ENCODE measurements at places on chromosomes 11 and 22. TPM values are rescaled to one million over a fixed set of nuclear protein-coding genes. Genes with fewer than 3 reads are reported as not detected.

The APIP gene
- total RNA-seq, result 17.3 TPM

GRCh38 chr11:73386546-73386945 is 10.3 kb downstream of the RELT start:
- no peaks in the 10 kb centered on the region for H3K27me3 ChIP-seq
- peaks cover 37% of the 10 kb centered on the region for H3K4me1 ChIP-seq
- H3K27ac ChIP-seq, result no peak overlapping the region
- H3K36me3 ChIP-seq, result no peaks in the 10 kb centered on the region

GRCh38 chr11:104402812-104403521 is 239.0 kb upstream of the PDGFD start:
- DNase-seq, result no peak
- no peaks in the 10 kb centered on the region for H3K36me3 ChIP-seq
- H3K27me3 ChIP-seq, result no peaks in the 10 kb centered on the region
- no peak overlapping the region for H3K4me3 ChIP-seq

DNA sequence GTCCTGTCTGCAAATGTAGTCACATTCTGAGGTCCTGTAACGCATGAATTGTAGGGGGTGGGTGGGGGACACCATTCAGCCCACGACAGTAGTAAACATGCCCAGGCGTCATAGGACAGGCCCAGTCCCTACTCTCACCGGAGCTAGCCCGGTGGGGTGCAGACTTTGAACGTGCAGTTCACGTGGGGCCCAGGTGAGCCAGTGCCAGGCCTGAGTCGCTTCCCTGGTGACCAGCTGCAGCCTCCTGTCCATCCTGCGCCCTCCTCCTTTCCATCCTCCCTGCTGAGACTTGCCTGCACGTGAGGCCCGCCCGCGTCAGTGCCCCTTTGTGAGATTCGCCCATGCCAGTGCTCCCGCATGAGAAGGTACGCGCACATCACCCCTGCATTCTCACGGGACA is 116.8 kb downstream of the WNT7B start:
- peaks cover 11% of the 10 kb centered on the region for H3K27me3 ChIP-seq
- no peak overlapping the region for H3K27ac ChIP-seq
- H3K4me3 ChIP-seq, result no peak overlapping the region
- H3K36me3 ChIP-seq, result peaks cover 12% of the 10 kb centered on the region
- no peak for DNase-seq

GRCh38 chr11:7032692-7033091 is 12.4 kb downstream of the NLRP14 start:
- peaks cover 5% of the 10 kb centered on the region for H3K27me3 ChIP-seq
- no peak overlapping the region for H3K27ac ChIP-seq
- no peaks in the 10 kb centered on the region for H3K36me3 ChIP-seq

GRCh38 chr11:29389793-29390192 is 627.0 kb downstream of the KCNA4 start:
- H3K27ac ChIP-seq, result no peak overlapping the region
- H3K27me3 ChIP-seq, result peaks cover 2% of the 10 kb centered on the region
- no peaks in the 10 kb centered on the region for H3K36me3 ChIP-seq

GRCh38 chr11:64250415-64251015 is 815 bp upstream of the PLCB3 start:
- no peaks in the 10 kb centered on the region for H3K27me3 ChIP-seq
- H3K36me3 ChIP-seq, result no peaks in the 10 kb centered on the region
- H3K27ac ChIP-seq, result no peak overlapping the region

The TSGA10IP gene
- total RNA-seq, result not detected

GRCh38 chr22:24441406-24442351 is 14.3 kb downstream of the ADORA2A start:
- H3K4me3 ChIP-seq, result no peak overlapping the region
- H3K4me1 ChIP-seq, result peaks cover 30% of the 10 kb centered on the region
- no peak overlapping the region for H3K27ac ChIP-seq
- H3K36me3 ChIP-seq, result peaks cover 6% of the 10 kb centered on the region

DNA sequence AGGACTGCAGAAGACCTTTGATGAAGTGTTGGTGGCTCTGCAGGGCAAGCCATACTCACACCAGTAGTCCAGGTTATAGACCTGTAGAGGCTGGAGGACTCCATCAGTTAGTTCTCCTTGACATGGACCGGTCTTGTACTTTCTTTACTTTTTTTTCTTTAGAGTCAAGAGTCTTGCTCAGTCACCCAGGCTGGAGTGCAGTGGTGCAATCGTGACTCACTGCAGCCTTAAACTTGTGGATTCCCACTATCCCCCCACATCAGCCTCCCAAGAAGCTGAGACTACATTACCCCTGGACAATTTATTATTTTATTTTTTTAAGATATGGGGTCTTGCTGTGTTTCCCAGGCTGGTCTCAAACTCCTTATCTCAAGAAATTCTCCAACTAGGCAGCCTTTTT is 49.6 kb upstream of the E2F8 start:
- DNase-seq, result no peak
- peaks cover 4% of the 10 kb centered on the region for H3K4me1 ChIP-seq
- no peak overlapping the region for H3K27ac ChIP-seq
- peaks cover 20% of the 10 kb centered on the region for H3K27me3 ChIP-seq

The CSRP3 gene
- total RNA-seq, result not detected

- H3K36me3 ChIP-seq, result peaks cover 13% of the 10 kb centered on the region
- no peak for DNase-seq
- no peaks in the 10 kb centered on the region for H3K27me3 ChIP-seq
These were observed 10.4 kb downstream of the SBF1 start for GRCh38 chr22:50464451-50464850.

- no peaks in the 10 kb centered on the region for H3K27me3 ChIP-seq
- H3K36me3 ChIP-seq, result no peaks in the 10 kb centered on the region
- peaks cover 9% of the 10 kb centered on the region for H3K4me1 ChIP-seq
- H3K27ac ChIP-seq, result peak overlapping the region; percentile 79
These were observed 26.4 kb downstream of the TXN2 start for GRCh38 chr22:36454916-36455570.

- H3K4me1 ChIP-seq, result peaks cover 16% of the 10 kb centered on the region
- no peaks in the 10 kb centered on the region for H3K36me3 ChIP-seq
- peak overlapping the region; percentile 32 for H3K27ac ChIP-seq
- DNase-seq, result peak; percentile 32
- no peak overlapping the region for H3K4me3 ChIP-seq
These were observed 3.5 kb upstream of the GLB1L3 start for GRCh38 chr11:134272381-134273316.

GRCh38 chr11:33674035-33674814 is 26.4 kb downstream of the C11orf91 start:
- H3K4me3 ChIP-seq, result no peak overlapping the region
- peaks cover 7% of the 10 kb centered on the region for H3K27me3 ChIP-seq
- DNase-seq, result no peak
- H3K27ac ChIP-seq, result no peak overlapping the region
- H3K36me3 ChIP-seq, result no peaks in the 10 kb centered on the region

DNA sequence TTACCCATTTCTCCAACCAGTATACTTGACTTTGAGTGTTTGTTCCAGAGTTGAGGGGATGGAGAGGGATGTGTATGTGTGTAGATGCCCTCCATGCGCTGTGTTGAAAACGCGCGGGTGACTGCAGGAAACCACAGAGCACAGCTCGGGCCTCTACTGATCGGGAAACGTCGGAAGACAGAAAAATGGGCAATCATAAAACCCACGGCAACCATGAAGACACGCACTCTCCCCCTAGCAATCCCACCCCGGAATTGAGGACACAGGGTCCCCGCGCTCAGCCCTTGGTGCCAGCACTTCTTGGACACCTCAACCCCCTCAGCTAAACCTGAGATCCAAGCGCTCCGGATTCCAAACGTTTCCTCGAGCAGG is 251 bp upstream of the UQCC3 start:
- peaks cover 24% of the 10 kb centered on the region for H3K4me1 ChIP-seq
- peak overlapping the region; percentile 95 for H3K27ac ChIP-seq
- H3K27me3 ChIP-seq, result no peaks in the 10 kb centered on the region
- no peak for DNase-seq
- peak overlapping the region; percentile 100 for H3K4me3 ChIP-seq

- H3K27me3 ChIP-seq, result no peaks in the 10 kb centered on the region
- no peak overlapping the region for H3K4me3 ChIP-seq
- DNase-seq, result no peak
These were observed 22.7 kb upstream of the ADORA2A start for GRCh38 chr22:24404561-24405275.

The APOBEC3H gene
- 1.1 TPM for total RNA-seq

DNA sequence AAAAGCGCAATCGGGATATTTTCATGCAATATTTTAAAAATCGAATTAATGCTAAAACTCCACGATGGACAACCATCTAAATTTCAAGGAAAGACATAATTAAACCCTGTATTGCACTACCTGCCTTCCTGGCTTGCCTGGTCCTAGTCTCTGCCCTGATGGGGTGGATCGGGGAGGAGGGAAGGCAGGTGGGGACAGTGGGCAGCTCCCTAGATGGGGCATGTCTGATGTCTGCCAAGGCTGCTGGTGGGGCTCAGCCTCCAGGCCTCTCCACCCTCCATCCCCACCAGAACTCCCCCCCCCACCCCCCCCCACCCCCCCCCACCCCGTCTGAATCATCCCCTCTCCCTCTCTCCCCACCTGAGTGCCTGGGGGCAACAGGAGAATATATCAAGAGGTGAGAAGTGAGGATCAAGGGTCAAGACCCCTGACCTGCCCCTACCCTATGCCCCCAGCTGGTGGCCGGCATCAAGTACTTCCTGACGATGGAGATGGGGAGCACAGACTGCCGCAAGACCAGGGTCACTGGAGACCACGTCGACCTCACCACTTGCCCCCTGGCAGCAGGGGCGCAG is 650 bp downstream of the CST6 start:
- H3K36me3 ChIP-seq, result no peaks in the 10 kb centered on the region
- no peak for DNase-seq
- peaks cover 13% of the 10 kb centered on the region for H3K27me3 ChIP-seq
- H3K27ac ChIP-seq, result no peak overlapping the region
- no peaks in the 10 kb centered on the region for H3K4me1 ChIP-seq
- no peak overlapping the region for H3K4me3 ChIP-seq

The RAB3IL1 gene
- total RNA-seq, result 2.1 TPM

The CRYBB2 gene
- total RNA-seq, result 0.33 TPM

The CEP164 gene
- 28.0 TPM for total RNA-seq

DNA sequence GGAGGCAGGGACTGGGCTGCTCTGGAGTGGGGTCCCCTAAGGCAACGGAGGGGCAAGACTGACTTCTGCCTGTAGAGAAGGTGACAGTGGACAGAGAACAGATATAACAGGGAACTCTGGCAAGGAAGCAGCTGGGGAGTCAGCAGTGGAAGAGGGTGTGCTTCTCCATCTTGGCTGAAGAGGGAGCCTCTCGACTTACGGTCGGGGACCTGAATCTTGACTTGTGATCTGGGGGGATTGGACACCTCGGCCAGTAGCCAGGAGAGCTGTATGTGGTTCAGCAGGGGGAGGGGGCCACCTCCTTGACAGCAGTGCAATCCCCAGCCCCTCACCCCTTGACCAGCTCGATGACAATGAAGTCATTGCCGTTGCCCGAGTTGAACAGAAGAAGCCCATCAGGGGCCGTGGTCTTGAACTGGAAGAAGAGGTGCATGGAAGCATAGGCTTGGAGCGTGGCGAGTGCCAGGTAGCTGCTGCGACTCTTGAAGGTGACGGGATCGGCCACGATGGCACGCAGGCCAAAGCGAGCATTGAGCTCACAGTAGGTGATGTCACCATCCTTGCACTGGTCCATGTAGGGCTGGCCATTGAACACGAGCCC is 60.0 kb downstream of the SLC22A12 start:
- H3K4me3 ChIP-seq, result no peak overlapping the region
- H3K4me1 ChIP-seq, result peaks cover 14% of the 10 kb centered on the region
- peaks cover 30% of the 10 kb centered on the region for H3K27me3 ChIP-seq
- DNase-seq, result no peak
- no peak overlapping the region for H3K27ac ChIP-seq

- H3K36me3 ChIP-seq, result no peaks in the 10 kb centered on the region
- H3K27me3 ChIP-seq, result no peaks in the 10 kb centered on the region
- peaks cover 14% of the 10 kb centered on the region for H3K4me1 ChIP-seq
- no peak overlapping the region for H3K4me3 ChIP-seq
- DNase-seq, result no peak
These were observed 19.5 kb downstream of the CBX7 start for GRCh38 chr22:39132871-39133524.

GRCh38 chr22:35257002-35257320 is 332 bp upstream of the HMGXB4 start:
- H3K27ac ChIP-seq, result peak overlapping the region; percentile 82
- H3K4me3 ChIP-seq, result peak overlapping the region; percentile 97
- H3K4me1 ChIP-seq, result peaks cover 23% of the 10 kb centered on the region
- DNase-seq, result no peak
- H3K36me3 ChIP-seq, result peaks cover 12% of the 10 kb centered on the region

The TRIM22 gene
- total RNA-seq, result 27.4 TPM

- DNase-seq, result no peak
- peaks cover 34% of the 10 kb centered on the region for H3K27me3 ChIP-seq
- H3K4me3 ChIP-seq, result peak overlapping the region; percentile 90
- peaks cover 17% of the 10 kb centered on the region for H3K4me1 ChIP-seq
These were observed 6.1 kb downstream of the SLC25A1 start for GRCh38 chr22:19172213-19173046.

DNA sequence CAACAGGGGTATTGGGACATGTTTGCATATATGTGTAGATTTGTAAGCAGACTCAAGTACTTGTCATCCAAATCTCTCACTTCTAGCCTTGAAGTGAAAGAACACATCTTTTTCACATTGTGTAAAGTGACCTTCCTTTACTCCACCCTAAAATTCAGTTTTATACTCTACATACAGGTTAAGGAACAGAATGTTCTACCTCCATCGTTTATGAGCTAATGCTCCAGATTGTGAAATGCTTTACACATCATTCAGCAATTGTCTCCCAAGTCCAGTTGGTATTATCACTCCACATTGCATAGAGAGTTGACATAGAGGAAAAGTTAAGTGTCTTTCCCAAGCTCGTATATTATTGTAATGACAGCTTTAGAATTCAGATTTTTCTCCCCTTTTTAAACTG is 46.1 kb upstream of the BLID start:
- H3K27me3 ChIP-seq, result no peaks in the 10 kb centered on the region
- no peak overlapping the region for H3K4me3 ChIP-seq
- DNase-seq, result no peak
- peaks cover 29% of the 10 kb centered on the region for H3K4me1 ChIP-seq
- no peak overlapping the region for H3K27ac ChIP-seq

The RIC3 gene
- 12.0 TPM for total RNA-seq

GRCh38 chr11:15286465-15286864 is 171.7 kb downstream of the INSC start:
- H3K36me3 ChIP-seq, result no peaks in the 10 kb centered on the region
- DNase-seq, result no peak
- H3K27me3 ChIP-seq, result peaks cover 8% of the 10 kb centered on the region
- no peak overlapping the region for H3K4me3 ChIP-seq
- H3K4me1 ChIP-seq, result peaks cover 6% of the 10 kb centered on the region

GRCh38 chr22:27856386-27856785 is 54.8 kb upstream of the MN1 start:
- H3K27ac ChIP-seq, result no peak overlapping the region
- peaks cover 40% of the 10 kb centered on the region for H3K36me3 ChIP-seq
- DNase-seq, result no peak
- peaks cover 16% of the 10 kb centered on the region for H3K4me1 ChIP-seq

DNA sequence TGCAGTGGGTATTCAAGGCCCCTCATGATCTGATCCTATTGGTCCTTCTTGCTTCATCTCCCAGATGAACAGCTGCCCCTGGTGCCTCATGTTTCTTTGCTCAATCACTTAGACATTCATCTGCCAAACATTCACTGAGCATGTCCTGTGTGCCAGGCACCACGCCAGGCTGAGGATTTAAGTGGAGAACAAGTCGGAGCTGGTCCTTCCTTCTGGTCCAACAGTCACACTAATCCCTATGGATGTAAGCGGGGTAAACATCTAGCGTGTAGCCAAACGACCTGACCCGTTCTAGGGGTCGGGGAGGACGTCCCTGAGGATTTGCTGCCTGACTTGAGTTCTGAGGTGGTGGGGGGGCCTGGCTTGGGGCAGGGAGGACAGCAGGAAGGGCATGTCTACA is 21.9 kb downstream of the ZMAT5 start:
- H3K27ac ChIP-seq, result no peak overlapping the region
- no peak overlapping the region for H3K4me3 ChIP-seq
- no peak for DNase-seq
- peaks cover 11% of the 10 kb centered on the region for H3K36me3 ChIP-seq

The OR51B4 gene
- total RNA-seq, result not detected
